NCI-H1417 (cell line): ENCODE measurements at places on chromosomes 13 and 19.
A peak's percentile ranks its signal among the peaks of the same experiment; 100 is the strongest.

DNA sequence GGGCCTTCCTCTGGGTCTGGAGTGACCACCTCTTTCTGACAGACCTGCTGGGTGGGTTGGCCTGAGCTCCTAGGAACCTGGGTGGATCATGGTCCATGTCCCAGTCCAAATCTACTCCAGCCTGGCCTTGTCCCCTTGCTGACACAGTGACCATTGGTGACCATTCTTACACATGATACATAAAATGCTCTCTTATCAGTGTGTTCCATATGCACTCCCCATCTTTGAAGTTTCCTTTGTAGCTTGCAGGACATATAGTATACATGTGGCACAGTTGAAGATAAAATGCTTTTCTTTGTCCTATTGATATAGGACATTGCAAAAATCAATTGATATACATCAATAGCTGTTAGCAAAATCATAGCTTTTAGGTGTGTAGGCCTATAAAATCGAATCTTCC is 291.8 kb downstream of the MYO16 start:
- DNase-seq, result no peak

- no peak for DNase-seq
Measured at GRCh38 chr13:31245598-31246373, 46.0 kb downstream of the B3GLCT start.

GRCh38 chr19:49761625-49762311 is 1.3 kb downstream of the TSKS start:
- DNase-seq, result no peak

- peak; percentile 7 for DNase-seq
Measured at GRCh38 chr19:11942843-11943108, 17.9 kb downstream of the ZNF700 start.

GRCh38 chr19:17079710-17080439 is 4.3 kb downstream of the MYO9B start:
- DNase-seq, result no peak

DNA sequence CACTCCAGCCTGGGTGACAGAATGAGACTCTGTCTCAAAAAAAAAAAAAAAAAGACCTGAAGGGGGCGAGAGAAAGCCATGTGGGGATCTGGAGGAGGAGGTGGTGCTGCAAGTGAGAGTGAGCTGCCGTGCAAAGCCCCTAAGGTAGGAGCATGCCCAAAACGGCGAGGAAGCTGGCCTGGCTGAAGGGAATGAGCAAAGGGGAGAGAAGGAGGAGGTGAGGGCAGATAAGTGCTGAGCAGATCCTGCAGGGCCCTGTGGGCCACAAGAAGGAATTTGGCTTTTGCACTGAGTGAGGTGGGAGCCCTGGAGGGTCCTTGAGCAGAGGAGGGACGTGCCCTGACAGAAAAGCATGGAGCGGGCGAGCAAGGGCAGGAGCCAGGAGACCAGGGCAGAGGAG is 19.4 kb upstream of the ADGRE5 start:
- no peak for DNase-seq

GRCh38 chr13:19587635-19588300 is 26.4 kb upstream of the TPTE2 start:
- peak; percentile 10 for DNase-seq

- DNase-seq, result peak; percentile 81
Measured at GRCh38 chr13:29435125-29435911, 160.2 kb downstream of the SLC7A1 start.

- DNase-seq, result no peak
Measured at GRCh38 chr13:29550430-29550988, 45.0 kb downstream of the SLC7A1 start.

GRCh38 chr13:107864543-107865317 is 350.6 kb downstream of the LIG4 start:
- peak; percentile 86 for DNase-seq

GRCh38 chr19:46932346-46932745 is 71.5 kb downstream of the ARHGAP35 start:
- no peak for DNase-seq

GRCh38 chr13:52926971-52927370 is 78.5 kb upstream of the PCDH8 start:
- no peak for DNase-seq

GRCh38 chr13:106350208-106350607 is 185.3 kb downstream of the EFNB2 start:
- DNase-seq, result peak; percentile 49
